ENCODE measurements at places on chromosomes 4 and X. TPM values are rescaled to one million over a fixed set of nuclear protein-coding genes. Genes with fewer than 3 reads are reported as not detected.

ADH7 gene
- 0.47 TPM for total RNA-seq

TBC1D9 gene
- total RNA-seq, result 42.6 TPM

CFAP47 gene
- total RNA-seq, result 4.1 TPM

SULT1E1 gene
- 1.0 TPM for total RNA-seq

DNA sequence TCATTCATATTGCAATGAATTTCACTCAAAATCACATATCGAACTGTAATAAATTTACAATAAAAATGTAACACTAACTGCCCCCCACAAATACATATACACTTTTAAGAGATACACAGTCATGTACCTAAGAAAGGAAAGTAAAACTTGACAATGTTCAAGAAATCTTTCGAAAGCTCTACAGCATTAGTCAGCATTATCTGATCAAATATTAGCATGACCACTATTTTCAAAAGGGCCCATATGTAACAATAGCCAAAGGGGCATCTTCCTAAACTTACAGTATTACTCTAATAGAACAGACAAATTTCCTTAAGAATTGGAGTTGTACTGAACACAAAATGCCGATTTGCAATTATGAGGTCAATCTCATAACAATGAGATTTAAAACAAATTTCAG, 51.8 kb downstream of the STX18 start:
- H3K27me3 ChIP-seq, result no peaks in the 10 kb centered on the region
- no peaks in the 10 kb centered on the region for H3K36me3 ChIP-seq
- H3K4me1 ChIP-seq, result peaks cover 8% of the 10 kb centered on the region
- H3K4me3 ChIP-seq, result no peak overlapping the region
- DNase-seq, result no peak

- H3K36me3 ChIP-seq, result no peaks in the 10 kb centered on the region
- H3K4me3 ChIP-seq, result no peak overlapping the region
- H3K27ac ChIP-seq, result no peak overlapping the region
- no peaks in the 10 kb centered on the region for H3K27me3 ChIP-seq
- no peak for DNase-seq
These were observed 45.8 kb downstream of the KLHL15 start for GRCh38 chrX:23981222-23981621.

DNA sequence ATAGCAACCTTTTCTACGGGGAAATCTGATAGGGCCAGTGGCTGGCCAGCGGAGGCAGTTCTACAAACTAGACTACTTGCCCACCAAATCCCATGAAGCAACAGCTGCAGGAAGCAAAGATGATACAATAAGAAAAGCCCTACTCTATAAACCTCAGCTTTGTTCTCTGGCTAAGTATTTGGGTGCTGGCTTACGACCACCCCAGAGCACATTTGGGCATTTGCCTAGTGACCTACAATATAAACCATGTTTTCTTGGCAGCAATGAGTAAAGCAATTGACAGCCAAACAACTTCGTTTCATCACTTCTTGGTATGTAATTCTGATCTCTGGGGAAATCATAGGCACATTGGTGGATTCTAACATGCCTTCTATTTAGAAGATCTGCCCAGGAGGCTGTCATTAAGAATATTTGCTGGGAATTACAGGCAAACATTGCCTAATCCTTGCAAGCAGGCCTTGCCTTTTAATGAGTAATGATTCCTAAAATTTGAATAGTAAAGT, 7.5 kb upstream of the LHFPL1 start:
- no peaks in the 10 kb centered on the region for H3K36me3 ChIP-seq
- no peaks in the 10 kb centered on the region for H3K27me3 ChIP-seq
- H3K27ac ChIP-seq, result no peak overlapping the region

DNA sequence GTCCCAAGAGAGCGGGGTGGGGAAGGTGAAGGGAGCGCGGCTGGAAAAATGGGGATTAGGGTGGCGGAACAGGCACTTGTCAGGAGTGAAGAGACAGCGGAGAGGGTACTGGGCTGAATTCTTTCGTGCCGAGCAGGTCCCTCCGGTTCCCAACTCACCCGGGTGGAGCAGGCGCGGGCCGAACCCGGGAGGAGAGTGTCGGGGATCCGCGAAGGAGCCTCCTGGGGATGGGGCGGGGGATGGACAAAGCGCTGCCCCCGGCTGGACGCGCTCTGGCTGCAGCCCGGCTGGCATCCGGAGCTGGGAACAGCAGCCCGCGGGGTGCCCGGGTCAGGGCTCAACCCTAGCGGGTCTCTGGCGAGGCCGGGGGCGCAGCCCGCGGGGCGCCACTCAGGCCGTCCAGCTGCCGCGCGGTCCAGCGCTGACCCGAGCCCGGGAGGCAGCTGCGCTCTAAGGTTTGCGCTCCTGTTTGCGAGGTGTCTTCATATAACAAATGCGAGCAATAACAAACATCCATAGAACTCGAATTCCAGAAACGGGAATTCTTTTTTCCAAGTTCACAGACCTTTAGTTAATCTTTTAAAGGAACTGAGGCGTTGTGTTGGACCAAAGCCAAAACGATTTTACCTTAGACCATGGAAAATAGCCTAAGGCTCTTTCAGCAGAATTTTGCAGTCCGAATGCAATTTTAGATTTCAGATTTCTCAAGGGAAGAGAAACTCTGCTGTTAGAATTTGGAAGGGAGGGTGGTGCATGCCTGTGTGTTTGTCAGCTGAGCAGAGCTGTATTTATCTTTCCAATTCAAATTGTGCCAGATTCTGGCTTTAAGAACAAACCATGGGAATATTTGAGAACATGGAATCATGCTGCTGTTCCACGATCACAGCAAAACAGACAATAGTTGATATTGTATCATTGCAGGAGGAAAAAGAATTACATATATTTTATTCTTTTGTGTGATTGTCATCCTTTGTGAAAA, 744 bp downstream of the NPY5R start:
- H3K36me3 ChIP-seq, result no peaks in the 10 kb centered on the region
- peaks cover 12% of the 10 kb centered on the region for H3K4me1 ChIP-seq
- no peak for DNase-seq
- no peak overlapping the region for H3K27ac ChIP-seq

- H3K4me1 ChIP-seq, result peaks cover 11% of the 10 kb centered on the region
- H3K36me3 ChIP-seq, result no peaks in the 10 kb centered on the region
These were observed 773 bp downstream of the TLR3 start for GRCh38 chr4:186069729-186070128.

DNA sequence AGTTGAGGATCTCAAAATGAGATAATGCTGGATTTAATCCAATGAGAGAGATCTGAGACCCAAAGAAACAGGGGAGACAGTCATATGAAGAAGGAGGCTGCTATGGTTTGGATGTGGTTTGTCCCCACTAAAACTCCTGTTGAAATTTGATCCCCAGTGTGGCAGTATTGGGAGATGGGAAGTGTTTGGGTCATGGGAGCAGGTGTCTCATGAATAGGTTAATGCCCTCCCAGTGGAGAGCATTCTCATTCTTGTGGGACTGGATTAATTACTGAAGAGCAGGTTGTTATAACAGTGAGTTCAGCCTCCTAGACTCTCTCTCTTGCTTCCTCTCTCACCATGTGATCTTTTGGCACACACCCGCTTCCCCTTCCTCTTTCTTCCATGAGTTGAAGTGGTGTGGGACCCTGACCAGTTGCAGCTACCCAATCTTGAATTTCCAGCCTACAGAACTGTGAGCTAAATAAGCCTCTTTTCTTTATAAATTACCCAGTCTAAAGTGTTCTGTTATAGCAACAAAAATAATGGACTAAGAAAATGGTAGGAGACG, 70.3 kb downstream of the PPEF2 start:
- H3K27me3 ChIP-seq, result no peaks in the 10 kb centered on the region
- H3K36me3 ChIP-seq, result no peaks in the 10 kb centered on the region
- DNase-seq, result no peak
- H3K4me3 ChIP-seq, result no peak overlapping the region
- no peak overlapping the region for H3K27ac ChIP-seq

- no peak for DNase-seq
- no peaks in the 10 kb centered on the region for H3K4me1 ChIP-seq
- no peak overlapping the region for H3K27ac ChIP-seq
- no peaks in the 10 kb centered on the region for H3K36me3 ChIP-seq
- no peak overlapping the region for H3K4me3 ChIP-seq
- no peaks in the 10 kb centered on the region for H3K27me3 ChIP-seq
These were observed 254.6 kb upstream of the LDB2 start for GRCh38 chr4:17152941-17153540.

GRCh38 chr4:183347566-183347965, 25.3 kb upstream of the CLDN24 start:
- no peak for DNase-seq
- H3K27ac ChIP-seq, result no peak overlapping the region
- H3K4me1 ChIP-seq, result peaks cover 5% of the 10 kb centered on the region

DNA sequence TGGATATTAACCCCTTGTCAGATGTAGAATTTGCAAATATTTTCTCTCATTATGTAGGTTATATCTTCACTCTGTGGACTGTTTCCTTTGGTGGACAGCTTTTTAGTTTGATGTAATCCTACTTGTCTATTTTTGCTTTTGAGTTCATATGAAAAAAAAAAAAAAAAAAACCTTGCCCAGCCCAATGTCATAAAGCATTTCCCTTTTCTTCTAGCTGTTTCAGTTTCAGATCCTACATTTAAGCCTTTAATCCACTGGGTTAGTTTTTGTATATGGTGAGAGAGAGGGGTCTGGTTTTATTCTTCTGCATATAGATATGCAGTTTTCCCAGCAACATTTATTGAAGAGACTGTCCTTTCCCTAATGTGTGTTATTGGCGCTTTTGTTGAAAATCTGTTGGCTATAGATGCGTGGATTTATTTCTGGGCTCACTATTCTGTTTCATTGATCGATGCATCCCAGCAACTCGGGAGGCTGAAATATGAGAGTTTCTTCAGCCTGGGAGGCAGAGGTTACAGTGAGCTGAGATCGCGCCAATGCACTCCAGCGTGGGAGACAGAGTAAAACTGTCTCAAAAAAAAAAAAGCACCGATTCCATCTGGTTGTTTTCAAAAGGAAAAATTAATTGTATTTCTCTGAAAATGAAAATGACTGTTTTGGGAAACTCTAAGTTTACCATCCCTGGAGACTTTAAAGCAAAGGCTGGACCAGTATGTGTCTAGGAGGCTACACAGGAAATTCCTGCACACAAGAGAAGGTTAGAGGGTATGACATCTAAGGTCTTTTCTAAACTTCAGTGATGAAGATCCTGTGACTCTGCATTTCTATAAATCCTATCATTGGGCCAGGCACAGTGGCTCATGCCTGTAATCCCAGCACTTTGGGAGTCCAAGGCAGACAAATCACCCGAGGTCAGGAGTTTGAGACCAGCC, 35.6 kb downstream of the STEEP1 start:
- no peaks in the 10 kb centered on the region for H3K36me3 ChIP-seq
- no peaks in the 10 kb centered on the region for H3K4me1 ChIP-seq

DNA sequence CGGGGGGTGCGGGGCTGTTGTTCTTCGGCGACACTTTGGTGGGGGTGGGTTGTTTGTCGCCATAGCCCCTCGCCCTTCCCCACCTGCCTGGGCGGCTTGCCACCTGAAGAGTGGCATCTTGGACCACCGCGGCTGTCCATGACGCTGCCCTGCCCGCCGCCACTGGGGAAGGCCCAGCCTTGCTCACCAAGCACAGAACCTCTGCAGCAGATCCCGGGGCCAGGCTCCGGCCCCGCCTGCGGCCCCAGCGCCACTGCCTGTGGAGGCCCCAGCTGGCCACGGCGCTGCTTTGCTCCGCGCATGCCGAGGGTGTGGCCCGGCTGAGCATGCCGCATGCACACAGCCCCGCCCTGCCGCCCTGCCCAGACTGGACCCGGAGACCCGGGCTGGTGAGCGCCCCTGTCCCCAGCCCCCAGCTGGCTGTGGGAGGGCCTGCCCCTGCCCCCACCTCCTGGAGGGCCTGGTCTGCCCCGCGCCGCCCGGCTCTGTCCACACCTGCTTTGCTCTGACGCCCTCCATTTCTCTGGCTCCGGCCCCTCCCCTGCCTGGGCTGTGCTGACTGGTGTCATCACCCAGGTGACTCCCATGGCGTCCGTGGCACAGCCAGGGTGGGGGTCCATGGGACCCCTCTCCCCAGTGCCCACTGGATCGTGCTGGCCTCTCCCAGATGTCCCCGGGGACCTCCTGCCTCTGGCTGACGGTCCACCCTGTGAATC, 5.3 kb downstream of the NAT8L start:
- H3K27ac ChIP-seq, result no peak overlapping the region
- H3K4me1 ChIP-seq, result no peaks in the 10 kb centered on the region
- no peak overlapping the region for H3K4me3 ChIP-seq

GRCh38 chr4:37905533-37906169, 14.8 kb downstream of the TBC1D1 start:
- H3K27me3 ChIP-seq, result no peaks in the 10 kb centered on the region
- H3K4me1 ChIP-seq, result no peaks in the 10 kb centered on the region
- no peak overlapping the region for H3K4me3 ChIP-seq
- no peaks in the 10 kb centered on the region for H3K36me3 ChIP-seq

DNA sequence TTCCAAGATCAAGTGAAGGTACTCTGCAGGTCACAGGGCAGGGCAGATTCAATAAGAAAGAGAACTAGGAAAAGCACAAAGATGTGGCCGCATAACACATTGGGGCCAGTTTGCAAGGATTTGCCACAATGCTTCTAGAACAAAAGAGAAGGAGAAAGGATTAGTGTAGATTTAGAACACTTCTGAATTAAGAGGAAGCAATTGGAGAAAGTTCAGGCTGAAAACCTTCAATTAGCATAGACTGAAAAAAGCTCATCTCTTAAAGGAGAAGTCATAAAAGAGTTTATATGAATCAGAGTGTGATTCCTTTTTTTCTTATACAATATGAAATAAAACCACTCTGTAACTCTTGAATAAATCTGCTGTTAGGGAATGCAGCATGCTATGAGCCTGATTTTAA, 215.6 kb upstream of the FAT1 start:
- H3K4me3 ChIP-seq, result no peak overlapping the region
- no peak for DNase-seq
- no peaks in the 10 kb centered on the region for H3K27me3 ChIP-seq
- H3K36me3 ChIP-seq, result no peaks in the 10 kb centered on the region
- H3K27ac ChIP-seq, result no peak overlapping the region

DNA sequence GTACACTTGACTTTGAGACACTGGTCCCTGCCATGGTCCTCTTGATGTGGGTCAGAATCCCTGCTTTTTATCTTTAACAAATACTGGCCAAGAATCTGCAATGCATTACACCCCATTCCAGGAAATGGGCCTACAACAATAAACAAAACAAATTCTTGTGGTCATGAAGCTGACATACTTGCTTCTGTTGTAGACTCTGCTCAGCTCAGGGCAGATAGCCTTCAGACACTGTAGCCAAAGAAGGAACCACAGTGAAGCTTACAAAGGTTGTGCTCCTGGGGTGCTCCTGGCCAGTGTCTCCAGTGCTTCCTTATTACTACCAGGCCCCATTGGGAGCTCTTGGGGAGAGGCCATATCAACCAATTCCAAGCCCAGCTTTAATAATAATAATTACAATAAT, 21.8 kb downstream of the KIAA1210 start:
- no peaks in the 10 kb centered on the region for H3K4me1 ChIP-seq
- no peak overlapping the region for H3K27ac ChIP-seq
- no peaks in the 10 kb centered on the region for H3K27me3 ChIP-seq
- H3K4me3 ChIP-seq, result no peak overlapping the region

GRCh38 chrX:30153175-30153880, 62.0 kb upstream of the MAGEB2 start:
- no peaks in the 10 kb centered on the region for H3K36me3 ChIP-seq
- no peaks in the 10 kb centered on the region for H3K27me3 ChIP-seq
- no peaks in the 10 kb centered on the region for H3K4me1 ChIP-seq
- DNase-seq, result no peak
- no peak overlapping the region for H3K4me3 ChIP-seq
- H3K27ac ChIP-seq, result no peak overlapping the region

All from lower lobe of right lung (tissue), 2 donors.